ENCODE measurements at places on chromosomes 16 and 17.

DNA sequence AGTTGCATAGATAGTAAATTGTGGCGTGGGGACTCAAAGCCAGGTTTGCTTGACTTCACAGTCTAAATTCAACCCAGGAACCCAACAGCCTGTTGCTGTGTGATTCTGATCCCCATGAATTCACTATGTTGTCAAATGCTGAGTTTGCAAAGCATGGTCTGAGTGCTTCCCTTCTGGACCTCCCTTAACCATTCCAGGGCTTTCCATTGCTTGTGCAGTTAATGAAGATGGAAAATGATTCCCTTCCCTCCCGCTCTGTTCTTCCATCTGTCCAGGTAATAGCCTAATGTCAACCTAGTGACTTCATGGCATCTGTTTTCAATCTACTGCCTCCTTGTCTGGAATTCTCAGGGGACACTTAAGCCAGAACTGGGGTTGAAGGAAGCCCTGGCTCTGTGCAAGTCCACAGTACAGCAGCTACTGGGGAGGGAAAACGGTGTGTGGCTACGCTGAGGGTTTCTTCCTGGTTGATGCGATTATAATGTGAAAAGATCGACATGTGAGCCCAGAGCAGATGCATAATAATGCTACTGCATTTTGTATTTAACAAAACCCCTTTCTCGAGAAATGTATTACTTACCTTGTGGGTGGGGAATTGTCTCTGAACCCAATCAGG is 206.7 kb downstream of the CDH13 start:
- no peak for DNase-seq

DNA sequence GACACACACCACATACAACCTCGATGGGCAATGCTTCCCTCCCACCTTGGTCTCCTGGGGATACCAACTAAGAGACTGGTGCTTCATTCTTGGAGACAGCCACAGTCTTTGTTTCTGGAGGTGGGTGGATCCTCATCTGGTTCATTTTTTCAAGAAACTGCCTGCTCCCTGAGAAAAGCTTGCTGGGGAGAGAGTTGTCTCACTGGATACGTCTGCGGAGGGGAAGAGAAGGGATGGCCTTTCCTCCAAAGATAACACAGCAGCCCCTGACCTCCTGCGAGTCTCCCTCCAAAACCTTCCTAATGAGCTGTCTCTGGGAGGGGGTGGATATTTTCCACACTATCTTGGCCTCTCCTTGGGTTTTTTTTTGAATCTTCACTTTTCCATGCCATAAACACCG is 221.2 kb downstream of the SOX9 start:
- no peak for DNase-seq

DNA sequence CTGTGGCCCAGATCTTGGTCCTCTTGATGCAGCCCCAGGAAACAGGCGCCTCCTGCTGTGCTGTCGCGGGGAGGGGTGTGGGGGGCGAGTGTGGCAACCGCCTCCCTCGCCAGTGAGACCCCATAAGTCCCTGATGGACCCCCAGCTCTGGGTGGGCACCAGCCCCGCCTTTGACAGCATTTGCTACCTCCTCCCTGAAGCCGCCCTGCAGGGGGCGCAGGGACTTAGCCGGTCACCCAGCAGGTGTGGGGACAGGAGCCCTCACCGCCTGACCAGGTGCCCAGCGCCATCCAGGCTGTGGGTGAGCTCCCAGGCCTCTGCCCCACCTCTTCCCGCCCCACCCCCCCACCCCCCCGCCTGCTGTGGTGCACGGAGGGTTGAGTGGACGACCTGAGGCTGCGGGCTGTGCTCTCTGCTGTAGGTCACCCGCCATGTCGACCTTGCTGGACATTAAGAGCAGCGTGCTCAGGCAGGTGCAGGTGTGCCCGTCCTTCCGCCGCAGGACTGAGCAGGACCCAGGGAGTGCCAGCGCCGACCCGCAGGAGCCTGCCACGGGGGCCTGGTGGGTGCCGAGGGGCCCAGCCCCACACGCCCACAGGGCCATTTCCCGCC is 4.8 kb downstream of the BAIAP3 start:
- no peak for DNase-seq

DNA sequence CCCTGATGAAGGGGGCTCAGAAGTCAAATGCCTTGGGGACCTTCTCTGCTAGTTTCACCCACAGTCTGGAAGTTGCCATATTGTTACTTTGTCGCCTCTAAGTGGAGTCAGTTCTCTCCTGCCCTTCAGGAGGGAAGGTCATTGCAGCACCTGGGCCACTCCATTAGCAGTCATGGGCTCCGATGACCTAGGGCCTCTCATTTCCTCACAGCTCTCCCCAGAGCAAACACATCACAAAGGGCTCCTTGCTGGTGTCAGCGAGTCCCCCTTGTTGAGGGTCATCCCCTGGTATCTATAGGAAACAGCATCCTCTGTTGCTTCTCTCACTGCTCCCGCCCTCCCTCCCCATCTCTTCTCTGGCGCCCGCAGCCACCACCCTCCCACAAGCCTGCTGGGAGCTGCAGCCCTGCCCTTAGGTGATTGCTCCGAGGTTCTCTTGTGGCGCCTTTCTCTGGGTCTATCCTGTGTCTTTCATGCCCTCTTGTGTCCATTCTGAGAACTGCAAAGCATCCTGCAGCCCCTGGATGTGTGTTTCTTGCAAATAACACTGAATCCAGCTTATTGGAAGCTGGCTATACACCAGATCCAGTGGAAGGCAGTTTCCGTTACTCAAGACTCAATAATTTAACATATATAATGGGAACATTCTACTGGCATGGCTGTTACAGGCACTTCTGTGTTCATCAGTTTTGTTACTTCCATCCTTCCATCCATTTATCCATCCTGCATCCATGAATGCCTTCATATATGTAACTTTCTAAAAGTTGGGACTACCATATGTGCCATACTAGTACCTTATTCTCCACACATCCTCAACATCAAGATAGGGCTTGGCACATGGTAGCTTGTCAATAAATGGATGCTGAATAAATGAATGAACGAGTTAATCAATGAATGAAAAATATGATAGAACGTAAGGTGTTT is 21.2 kb downstream of the PDILT start:
- DNase-seq: no peak

DNA sequence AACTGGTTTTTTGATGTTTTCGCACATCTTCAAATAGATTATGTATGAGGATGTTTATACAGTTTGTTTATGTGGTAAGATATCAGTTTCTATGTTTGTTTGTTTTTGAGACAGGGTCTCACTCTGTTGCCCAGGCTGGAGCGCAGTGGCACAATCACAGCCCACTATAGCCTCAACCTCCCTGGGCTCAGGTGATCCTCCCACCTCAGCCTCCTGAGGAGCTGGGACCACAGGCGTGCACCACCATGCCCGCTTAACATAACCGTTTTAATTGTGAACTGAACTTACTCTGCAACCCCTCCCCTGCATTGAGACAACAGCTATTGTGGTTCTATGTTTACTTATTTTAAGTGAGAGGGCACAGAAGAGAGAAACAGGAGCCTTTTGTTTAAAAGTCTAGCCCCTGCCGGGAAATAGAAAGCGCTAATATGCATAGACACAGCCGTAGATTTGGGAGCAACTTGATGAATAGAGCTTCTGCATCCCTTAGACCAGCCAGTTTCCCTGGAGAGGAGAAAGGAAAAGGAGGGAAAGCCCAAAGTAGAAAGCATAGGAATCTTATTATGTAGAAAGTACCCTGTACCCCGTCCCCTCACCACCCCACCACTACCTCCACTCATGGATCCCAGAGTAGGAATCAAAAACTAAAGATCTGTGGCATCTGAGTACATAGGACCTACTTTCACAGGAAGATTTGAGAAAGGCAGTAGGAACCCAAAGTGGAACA is 19.6 kb upstream of the APPBP2 start:
- DNase-seq: no peak

- DNase-seq: no peak
Observed at GRCh38 chr17:43701318-43701743, 39.6 kb upstream of the MEOX1 start.

DNA sequence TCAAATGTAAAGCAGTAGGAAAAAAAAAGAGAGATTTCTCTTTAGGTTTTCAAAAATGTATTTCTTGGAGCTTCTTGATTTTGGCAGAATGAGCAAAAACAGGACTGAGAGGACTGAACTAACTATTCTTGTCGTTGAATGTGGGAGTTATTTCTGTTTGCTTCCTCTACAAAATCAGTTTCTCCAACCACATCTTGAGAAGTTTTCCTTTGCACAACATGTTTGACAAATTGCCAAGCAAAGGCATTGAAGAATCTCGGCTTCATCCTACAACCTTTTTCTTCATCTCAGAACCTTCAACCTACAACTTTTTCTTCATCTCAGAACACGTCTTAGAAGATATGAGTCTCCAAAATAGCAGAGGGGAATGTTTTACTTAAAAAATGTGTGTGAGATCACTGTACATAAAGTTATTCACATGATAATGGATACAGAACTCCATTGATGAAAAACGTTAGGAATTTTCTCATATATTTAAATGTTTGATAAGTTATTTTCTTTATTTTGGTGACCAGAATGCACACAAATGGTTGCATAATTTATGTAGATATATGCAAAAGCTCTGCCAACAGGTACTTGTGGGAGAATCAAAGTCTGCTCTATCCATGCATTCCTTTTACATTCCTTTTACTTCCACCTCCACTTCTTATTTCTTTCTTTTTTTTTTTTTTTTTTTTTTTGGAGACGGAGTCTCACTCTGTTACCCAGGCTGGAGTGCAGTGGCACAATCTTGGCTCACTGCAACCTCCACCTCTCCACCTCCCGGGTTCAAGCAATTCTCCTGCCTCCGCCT is 370.0 kb downstream of the KCNJ2 start:
- no peak for DNase-seq

- DNase-seq: no peak
Observed at GRCh38 chr17:19911033-19911432, 43.3 kb upstream of the ULK2 start.

GRCh38 chr16:48384520-48385252 is 527 bp downstream of the SIAH1 start:
- DNase-seq: peak; percentile 31

GRCh38 chr17:19249681-19250080 is 12.5 kb downstream of the EPN2 start:
- DNase-seq: no peak

DNA sequence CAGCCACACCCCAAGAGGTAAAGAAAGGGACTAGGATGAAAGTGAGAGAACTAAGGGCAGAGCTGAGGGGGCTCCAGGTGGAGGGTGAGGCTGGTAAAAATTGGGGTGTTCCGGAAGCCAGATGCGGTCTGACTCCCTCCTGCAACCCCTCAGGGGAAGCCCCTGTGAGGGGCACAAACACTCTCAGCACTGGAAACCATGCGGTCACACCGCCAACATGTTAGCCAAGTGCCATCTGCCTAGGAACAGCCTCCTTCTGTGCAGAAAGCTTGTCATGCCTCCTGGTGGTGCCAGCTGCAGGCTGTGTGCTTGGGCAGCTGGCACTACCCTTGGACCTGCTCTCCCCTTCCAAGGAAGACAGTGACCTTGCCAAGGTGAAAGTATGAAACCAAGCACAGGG is 83.5 kb upstream of the RPL38 start:
- DNase-seq: no peak

- no peak for DNase-seq
Observed at GRCh38 chr16:89290472-89290871, 73.0 kb downstream of the ZNF778 start.

- no peak for DNase-seq
Observed at GRCh38 chr17:12983991-12984884, 33.6 kb downstream of the ELAC2 start.

DNA sequence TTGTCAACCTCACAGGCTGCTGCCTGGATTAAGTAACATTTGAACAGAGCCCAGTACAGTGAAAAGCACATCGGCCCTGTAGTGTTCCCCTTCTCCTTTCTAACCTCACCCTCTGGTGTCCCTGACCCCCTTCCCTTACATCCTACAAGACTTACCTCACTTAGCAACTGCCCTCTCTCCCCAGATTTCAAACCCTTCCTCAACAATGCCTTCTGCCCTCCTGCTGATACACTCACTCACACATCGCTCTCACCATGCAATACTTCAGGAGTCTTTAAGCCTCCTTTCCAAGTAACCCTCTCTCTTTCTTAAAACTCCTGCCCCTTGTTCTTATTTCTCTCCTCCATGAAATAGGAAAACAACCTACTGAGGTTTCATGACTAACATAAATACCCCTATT is 17.8 kb downstream of the ZZEF1 start:
- no peak for DNase-seq

DNA sequence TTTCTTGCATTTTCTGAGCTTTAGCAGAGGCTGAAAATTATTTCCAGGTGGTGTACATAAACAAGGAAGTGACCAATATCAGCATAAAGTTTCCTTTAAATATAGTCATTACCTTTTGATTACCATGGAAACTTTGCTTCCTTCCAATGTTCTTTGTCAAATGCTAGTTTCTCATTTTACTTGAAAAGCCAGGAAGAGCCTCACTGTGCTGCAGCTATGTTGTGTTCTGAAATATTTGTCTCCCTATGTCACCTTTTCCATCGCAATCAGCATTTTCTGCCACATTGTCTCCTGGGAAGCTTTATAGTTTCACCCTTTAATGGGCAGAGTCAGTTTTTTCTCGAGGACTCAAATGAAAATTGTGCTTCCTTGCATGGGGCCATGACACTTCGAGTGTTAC is 496.0 kb downstream of the CDH8 start:
- no peak for DNase-seq

- no peak for DNase-seq
Observed at GRCh38 chr17:69064476-69064875, 3.7 kb upstream of the ABCA9 start.

- DNase-seq: no peak
Observed at GRCh38 chr17:5582209-5583185, 1.8 kb downstream of the NLRP1 start.

- no peak for DNase-seq
Observed at GRCh38 chr17:73401911-73402310, 90.1 kb upstream of the CDC42EP4 start.

DNA sequence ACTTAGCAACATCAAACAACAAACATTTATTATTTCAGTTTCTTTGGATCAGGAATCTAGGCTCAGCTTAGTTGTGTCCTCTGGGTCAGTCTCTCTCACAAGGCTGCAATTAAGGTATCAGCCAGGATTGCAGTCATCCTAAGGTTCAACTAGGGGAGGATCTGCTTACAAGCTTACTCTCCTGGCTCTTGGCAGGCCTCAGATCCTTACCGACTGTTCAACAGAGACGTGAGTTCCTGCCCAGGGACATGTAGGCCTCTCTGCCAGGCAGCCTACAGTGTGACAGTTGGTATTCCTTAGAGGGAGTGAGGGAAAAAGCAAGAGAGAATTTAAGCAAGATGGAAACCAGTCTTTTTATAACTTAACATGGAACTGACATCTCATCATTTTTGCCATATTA is 294.0 kb downstream of the ZFHX3 start:
- no peak for DNase-seq

- no peak for DNase-seq
Observed at GRCh38 chr16:49910541-49911071, 54.7 kb upstream of the ZNF423 start.
